Mammary epithelial cell (primary cell): ENCODE measurements at places on chromosomes 13 and 19.
A peak's percentile ranks its signal among the peaks of the same experiment; 100 is the strongest.

GRCh38 chr19:38538793-38539528, 78.8 kb downstream of the MAP4K1 start:
- peak; percentile 28 for DNase-seq

DNA sequence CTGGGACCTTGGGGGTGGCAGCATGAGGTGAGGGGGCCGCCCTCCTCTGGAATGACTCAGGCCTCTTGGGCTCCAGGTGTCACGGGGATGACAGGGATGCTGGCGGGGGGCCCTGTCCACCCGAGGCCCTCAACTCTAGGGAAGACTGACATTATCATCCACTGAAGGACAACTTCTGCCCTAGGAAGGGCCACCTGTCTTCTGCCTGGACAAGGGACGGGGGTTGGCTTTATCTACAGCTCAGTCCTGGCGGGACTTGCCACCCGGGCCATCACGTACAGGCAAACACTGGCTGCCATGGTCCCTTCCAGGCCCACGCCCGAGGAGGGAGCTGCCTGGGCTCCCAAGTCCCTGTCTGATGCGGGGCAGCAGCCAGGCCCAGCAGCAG, 130.7 kb downstream of the STK24 start:
- DNase-seq: no peak

- DNase-seq: peak; percentile 60
Measured at GRCh38 chr13:41645331-41645730, 188.0 kb downstream of the RGCC start.

GRCh38 chr13:103965506-103966243, 899.5 kb upstream of the SLC10A2 start:
- DNase-seq: no peak

- no peak for DNase-seq
Measured at GRCh38 chr19:12899891-12900518, 9.0 kb downstream of the GCDH start.

GRCh38 chr13:40158218-40158617, 502.8 kb downstream of the COG6 start:
- DNase-seq: peak; percentile 58

DNA sequence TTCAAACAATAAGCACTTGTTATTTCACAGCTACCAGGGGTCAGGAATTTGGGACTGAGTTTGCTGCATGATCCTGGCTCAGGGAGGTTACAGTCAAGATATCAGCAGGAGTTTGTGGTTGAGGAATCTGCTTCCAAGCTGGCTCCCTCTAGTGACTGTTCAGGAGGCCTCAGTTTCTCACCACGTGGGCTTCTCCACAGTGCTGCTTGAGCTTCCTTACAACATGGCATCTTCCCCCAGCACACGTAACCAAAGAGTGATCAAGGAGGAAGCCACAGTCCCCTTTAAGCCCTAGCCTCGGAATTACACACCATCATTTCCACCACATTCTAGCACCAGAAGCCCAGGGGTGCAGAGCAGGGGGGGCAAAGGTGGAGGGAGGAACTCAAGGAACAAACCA, 28.8 kb downstream of the CELF5 start:
- no peak for DNase-seq

DNA sequence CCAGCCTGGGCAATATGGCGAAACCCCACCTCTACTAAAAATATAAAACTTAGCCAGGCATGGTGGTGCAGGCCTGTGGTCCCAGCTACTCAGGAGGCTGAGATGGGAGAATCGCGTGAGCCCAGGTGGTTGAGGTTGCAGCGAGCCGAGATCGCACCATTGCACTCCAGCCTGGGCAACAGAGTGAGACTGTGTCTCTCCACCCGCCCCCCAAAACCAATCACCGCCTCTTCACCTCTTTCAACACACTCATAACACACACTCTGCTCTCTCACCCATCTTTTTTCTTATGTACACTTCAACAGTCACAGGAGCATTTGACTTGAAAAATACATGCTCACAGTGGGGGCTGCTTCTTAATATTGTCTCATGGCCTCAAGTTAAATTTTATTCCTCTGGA, 76.8 kb downstream of the ESD start:
- DNase-seq: no peak

GRCh38 chr13:23578411-23579071, 8.3 kb downstream of the TNFRSF19 start:
- peak; percentile 70 for DNase-seq

GRCh38 chr13:88063741-88064140, 392.6 kb downstream of the SLITRK5 start:
- no peak for DNase-seq

DNA sequence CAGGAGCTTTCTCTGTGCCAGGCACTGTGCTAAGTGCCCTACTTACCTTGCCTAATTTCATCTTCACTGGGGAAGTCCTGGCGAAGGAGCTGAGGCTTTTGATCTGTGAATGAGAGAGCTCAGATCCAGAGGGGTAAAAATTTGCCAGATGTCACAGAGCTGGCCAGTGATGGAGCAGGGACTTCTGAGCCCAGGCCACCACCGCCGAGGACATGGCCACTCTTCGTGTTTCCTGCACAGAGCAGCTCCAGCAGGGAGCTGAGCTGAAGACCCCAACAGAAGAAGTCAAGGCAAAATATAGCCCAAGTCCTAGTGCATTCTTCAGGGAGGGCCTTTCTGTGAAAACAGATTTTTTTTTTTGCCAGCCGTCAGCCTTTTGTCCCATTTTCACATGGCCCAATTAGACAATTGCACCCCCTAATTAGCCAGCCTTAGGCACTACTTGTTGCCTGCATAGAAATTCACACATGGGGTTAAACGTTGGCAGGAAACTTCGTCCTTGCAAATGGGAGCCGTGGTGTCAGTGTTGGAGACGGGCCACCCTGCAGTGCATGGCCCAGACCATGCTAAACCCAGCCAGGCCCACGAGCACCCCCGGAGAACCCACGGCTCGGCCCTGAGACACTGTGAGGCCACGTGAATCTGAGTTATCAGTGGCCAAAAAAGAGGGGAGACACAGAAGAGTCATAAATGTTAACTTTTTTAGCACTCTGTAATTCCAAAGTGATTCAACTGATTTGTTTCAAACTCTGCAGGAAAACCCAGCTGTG, 7.8 kb downstream of the ZNF536 start:
- no peak for DNase-seq

DNA sequence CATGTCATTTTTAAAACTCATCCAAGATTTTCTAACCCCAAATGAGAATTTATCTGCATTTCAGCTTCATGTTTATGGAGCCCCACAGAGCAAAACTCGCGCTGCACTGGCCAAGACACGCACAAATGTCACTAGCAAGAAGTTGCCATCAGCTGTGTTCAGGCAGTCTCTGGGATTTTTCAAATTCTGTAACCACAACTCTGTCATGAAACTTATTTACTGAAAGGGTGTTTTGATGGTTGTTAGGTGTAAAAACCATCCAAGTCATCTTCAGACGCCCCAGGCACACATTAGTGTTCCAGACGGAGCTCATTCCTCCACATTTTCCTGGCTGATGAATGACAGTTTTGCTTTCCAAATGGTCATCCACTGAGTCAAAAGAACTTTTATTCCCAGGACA, 63.4 kb downstream of the SLC7A1 start:
- no peak for DNase-seq

GRCh38 chr19:1068009-1069001, 1.3 kb downstream of the ARHGAP45 start:
- DNase-seq: no peak

DNA sequence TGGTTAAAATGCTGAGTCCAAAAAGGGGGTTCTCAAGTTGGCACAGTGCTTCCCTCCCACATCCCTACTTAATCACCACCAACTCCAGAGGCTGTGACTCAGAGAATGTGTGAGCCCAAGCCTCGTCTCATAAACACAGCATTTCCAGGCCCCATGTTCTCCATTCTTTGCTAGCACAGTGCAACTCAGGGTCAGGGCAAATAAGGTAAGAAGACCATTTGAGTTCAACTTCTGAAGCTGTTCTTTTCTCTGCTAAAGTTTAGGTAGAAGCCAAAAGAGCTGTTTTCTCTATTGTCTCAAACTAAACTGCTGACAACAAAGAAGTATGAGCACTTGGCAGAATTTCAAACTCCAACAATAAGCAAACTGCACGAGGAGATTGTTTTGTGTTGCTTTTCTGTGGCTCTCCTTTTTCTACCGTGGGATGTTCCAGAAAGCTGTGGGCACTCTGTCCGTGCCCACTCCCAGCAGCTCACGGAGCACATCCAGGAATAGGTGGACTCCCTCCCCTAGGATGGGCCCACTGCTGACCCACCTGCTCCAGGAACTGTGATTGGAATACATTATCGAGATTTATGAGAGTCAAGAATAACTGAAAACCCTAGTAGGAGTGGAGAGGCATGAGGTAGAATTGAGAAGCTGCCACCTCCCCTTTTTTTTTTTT, 494.3 kb downstream of the COG6 start:
- DNase-seq: peak; percentile 82

- no peak for DNase-seq
Measured at GRCh38 chr13:46982856-46983582, 86.2 kb upstream of the HTR2A start.

DNA sequence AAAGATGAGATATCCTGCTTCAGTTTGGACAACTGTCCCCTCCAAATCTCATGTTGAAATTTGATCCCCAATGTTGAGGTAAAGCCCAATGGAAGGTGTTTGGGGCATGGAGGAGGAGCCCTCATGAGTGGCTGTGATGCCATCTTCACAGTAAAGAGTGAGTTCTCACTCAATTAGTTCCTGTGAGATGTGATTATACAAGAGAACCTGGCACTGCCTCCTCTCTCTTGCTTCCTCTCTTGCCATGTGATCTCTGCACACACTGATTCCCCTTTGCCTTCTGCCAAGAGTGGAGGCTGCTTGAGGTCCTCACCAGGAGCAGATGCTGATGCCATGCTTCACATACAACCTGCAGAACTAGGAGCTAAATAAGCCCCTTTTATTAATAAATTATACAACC, 86.9 kb downstream of the HSPH1 start:
- no peak for DNase-seq

DNA sequence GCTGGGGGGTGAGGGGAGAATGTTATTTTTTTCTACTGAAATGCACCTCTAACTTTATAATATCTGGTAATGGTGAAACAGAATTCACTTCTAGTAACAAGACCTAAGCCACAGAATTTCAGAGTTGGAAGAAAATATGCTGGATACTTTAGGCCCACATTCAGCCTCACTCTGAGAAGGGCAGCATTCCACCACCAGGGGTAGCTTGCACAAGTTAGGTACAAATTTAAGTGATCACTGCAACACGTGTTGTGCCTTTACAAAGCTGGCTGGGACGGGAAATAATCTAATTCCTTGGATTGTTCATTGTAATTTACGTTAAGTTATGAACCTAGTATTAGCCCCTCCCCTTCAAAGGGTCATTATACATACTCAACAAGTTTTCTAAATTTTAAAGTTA, 192.3 kb downstream of the RGCC start:
- no peak for DNase-seq

GRCh38 chr19:4367781-4368127, 24.4 kb downstream of the MPND start:
- DNase-seq: no peak

DNA sequence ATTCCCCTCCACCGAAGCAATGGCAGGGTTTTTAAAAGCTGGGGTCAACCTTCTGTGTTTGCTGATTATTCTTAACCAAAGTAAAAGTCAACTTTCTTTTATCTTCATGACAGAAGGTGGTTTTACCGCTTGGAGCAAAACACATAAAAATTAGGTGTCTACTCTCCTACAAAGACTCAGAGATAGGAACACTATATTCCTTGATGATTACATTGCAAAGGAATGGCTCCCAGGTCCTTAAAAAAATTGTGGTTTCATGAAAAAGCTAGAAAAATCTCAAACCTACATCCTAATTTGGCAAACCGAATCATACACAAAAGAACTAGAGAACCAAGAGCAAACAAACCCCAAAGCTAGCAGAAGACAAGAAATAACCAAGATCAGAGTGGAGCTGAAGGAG, 760.4 kb upstream of the PCDH20 start:
- no peak for DNase-seq

GRCh38 chr13:111171629-111172028, 56.5 kb downstream of the ARHGEF7 start:
- DNase-seq: peak; percentile 25

GRCh38 chr13:48879432-48879831, 96.3 kb upstream of the FNDC3A start:
- DNase-seq: no peak

DNA sequence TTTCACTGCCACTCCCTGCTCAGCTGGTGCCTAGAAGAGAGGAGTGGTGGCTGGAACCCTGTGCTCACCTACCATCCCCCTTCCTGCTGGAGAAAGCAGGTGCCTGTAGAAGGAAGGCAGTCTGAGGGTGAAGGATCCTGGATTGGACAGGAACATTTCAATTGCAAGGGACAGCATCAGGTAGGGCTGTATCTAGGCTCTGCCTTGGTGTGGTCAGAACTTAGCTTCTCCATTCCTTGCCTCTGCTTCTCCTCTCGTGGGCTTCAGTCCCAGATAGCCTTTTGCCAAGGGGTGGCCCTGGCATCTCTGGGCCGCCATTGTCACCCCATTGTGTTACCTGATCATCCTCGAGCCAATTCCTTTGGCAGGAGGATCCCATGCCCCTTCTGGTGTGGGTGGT, 73.2 kb upstream of the KCTD15 start:
- no peak for DNase-seq

DNA sequence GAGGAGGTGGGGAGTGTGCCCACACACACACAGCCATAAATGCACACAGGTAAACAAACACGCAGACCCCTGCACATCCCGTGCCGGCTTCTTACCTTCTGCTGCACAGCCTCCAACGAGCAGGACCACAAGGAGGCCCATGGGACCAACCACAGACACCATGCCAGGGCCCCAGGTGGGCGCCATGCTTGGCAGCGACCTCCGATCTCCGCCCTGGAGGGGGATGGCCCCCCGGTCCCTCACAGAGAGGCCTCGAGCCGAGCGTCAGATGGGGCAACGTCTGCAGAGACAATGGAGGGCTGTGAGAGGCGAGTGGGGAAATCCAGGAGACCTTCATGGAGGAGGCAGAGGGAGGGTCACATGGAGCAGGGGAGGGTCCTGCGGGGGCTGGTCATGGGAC, 54.7 kb downstream of the PTPRS start:
- DNase-seq: no peak

GRCh38 chr19:39987167-39987566, 9.7 kb upstream of the ZNF546 start:
- no peak for DNase-seq

- DNase-seq: no peak
Measured at GRCh38 chr13:80164462-80164861, 176.5 kb downstream of the SPRY2 start.

DNA sequence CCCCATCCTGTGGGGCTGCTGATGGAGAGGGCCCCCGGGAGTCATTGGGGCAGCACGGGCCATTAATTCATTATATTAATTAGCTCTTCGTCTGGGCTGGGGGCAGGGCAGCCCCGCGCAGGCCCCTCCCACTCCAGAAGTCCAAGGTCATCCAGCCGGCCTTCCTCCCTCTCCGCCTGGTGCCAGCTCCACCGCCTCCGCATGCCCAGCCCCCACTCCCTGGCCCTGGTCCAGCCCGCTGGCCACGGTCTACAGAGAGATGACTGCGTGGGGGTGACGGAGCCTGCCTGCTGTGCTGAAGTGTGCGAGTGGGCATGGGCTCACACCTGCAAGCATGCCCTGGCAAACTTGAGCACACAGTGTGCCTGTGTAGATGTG, 8.8 kb downstream of the IGLON5 start:
- no peak for DNase-seq

- DNase-seq: no peak
Measured at GRCh38 chr19:29380581-29380980, 145.2 kb upstream of the VSTM2B start.

GRCh38 chr19:10535613-10536012, 8.1 kb upstream of the ATG4D start:
- DNase-seq: peak; percentile 96

- DNase-seq: no peak
Measured at GRCh38 chr13:73742982-73743381, 391.2 kb downstream of the KLF12 start.

GRCh38 chr13:66305961-66306617, 924.0 kb downstream of the PCDH9 start:
- no peak for DNase-seq
